HFFc6 (cell line): ENCODE measurements at places on chromosomes 7 and 10. TPM values are rescaled to one million over a fixed set of nuclear protein-coding genes. Genes with fewer than 3 reads are reported as not detected.

MMP21 gene
- not detected in 3 replicates for total RNA-seq

DNA sequence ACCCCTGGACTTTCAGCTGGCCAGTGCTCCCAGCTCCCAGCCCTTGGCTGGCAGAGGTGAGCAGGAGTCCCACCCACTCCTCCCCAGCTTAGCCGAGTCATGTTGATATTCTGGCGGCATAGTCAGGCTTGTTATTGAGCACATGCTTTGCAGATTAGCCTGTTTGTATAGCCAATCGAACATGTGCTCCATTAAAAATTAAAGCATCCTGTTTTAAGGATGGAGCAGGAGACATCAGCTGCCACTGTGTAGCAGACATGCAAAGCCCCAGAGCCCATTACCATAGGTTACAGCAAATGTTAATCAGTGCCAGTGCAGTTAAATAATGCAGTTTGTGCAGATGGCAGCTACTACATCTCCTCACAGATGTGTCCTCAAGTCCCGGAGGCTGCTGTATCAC lies 574.6 kb upstream of the GALNT17 start:
- no peaks in the 10 kb centered on the region; the same call in 1 of the 2 replicates for H3K27me3 ChIP-seq
- peaks cover 7% of the 10 kb centered on the region; the same call in 1 of the 2 replicates for H3K36me3 ChIP-seq
- H3K4me3 ChIP-seq = no peak overlapping the region
- no peak for DNase-seq

GRCh38 chr10:87643920-87644319 lies 15.8 kb upstream of the PAPSS2 start:
- DNase-seq = no peak
- peaks cover 15% of the 10 kb centered on the region for H3K4me1 ChIP-seq
- no peak overlapping the region for H3K4me3 ChIP-seq
- no peak overlapping the region for H3K27ac ChIP-seq
- H3K36me3 ChIP-seq = no peaks in the 10 kb centered on the region

- no peak overlapping the region for H3K27ac ChIP-seq
- peaks cover 18% of the 10 kb centered on the region for H3K4me1 ChIP-seq
- DNase-seq = no peak
- no peak overlapping the region for H3K4me3 ChIP-seq
- peaks cover 22% of the 10 kb centered on the region for H3K27me3 ChIP-seq
Observed at GRCh38 chr10:71712170-71712569, 7.4 kb downstream of the C10orf105 start.

- peaks cover 2% of the 10 kb centered on the region for H3K27me3 ChIP-seq
- peaks cover 47% of the 10 kb centered on the region for H3K4me1 ChIP-seq
- DNase-seq = no peak
Observed at GRCh38 chr7:135798095-135798494, 49.5 kb upstream of the FAM180A start.
